Activated CD8-positive, alpha-beta T cell treated with anti-CD3 and anti-CD28 coated beads for 36 hours (primary cell): ENCODE measurements at places on chromosomes 13 and 19.

GRCh38 chr13:87078947-87079795, 592.0 kb upstream of the SLITRK5 start:
- H3K27me3 ChIP-seq, result no peaks in the 10 kb centered on the region
- H3K4me1 ChIP-seq, result no peaks in the 10 kb centered on the region
- no peaks in the 10 kb centered on the region for H3K36me3 ChIP-seq
- DNase-seq, result no peak
- no peak overlapping the region for H3K27ac ChIP-seq

DNA sequence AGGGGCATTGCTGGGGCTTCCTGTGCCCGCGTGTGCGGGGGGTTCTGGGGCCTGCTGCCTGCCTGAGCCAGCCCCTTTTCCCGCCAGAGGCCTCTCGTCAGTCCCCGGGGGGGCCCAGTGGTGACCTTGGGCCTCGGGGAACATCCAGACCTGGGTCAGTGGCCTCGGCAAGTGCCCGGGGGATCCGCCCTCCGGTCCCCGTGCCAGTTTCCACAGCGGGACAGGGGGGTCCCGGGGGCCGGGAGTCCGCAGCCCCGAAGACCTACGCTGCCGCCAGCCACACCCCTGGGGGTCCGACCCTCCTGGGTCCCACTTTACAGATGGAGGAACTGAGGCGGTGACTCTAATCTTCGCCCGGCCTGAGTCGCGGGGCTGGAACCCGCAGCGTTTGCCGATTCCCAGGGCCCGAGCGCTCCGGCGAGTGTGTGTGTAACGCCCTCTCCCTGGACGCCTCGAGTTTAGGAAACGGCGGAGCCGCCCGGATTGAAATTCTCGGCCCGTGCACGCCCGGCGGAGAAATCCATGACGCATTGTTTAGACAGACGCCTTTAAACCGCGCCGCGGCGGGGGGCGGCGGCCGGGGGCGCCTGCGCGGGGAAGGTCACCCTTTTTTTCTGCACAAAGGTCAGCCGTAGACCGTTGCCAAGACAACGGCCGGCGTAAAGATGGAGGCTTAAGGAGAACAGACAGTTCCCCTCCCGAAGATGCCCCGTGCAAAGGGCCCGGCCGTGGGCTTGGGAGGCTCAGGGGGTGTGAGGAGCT, 39.3 kb downstream of the EFNA2 start:
- no peaks in the 10 kb centered on the region for H3K4me1 ChIP-seq
- peak; percentile 75 for DNase-seq
- H3K27ac ChIP-seq, result no peak overlapping the region
- H3K36me3 ChIP-seq, result no peaks in the 10 kb centered on the region
- peaks cover 26% of the 10 kb centered on the region for H3K27me3 ChIP-seq

GRCh38 chr13:113623491-113624234, 34.3 kb downstream of the ATP4B start:
- H3K36me3 ChIP-seq, result peaks cover 38% of the 10 kb centered on the region
- H3K4me1 ChIP-seq, result no peaks in the 10 kb centered on the region
- H3K27me3 ChIP-seq, result no peaks in the 10 kb centered on the region
- DNase-seq, result no peak
- H3K4me3 ChIP-seq, result no peak overlapping the region

DNA sequence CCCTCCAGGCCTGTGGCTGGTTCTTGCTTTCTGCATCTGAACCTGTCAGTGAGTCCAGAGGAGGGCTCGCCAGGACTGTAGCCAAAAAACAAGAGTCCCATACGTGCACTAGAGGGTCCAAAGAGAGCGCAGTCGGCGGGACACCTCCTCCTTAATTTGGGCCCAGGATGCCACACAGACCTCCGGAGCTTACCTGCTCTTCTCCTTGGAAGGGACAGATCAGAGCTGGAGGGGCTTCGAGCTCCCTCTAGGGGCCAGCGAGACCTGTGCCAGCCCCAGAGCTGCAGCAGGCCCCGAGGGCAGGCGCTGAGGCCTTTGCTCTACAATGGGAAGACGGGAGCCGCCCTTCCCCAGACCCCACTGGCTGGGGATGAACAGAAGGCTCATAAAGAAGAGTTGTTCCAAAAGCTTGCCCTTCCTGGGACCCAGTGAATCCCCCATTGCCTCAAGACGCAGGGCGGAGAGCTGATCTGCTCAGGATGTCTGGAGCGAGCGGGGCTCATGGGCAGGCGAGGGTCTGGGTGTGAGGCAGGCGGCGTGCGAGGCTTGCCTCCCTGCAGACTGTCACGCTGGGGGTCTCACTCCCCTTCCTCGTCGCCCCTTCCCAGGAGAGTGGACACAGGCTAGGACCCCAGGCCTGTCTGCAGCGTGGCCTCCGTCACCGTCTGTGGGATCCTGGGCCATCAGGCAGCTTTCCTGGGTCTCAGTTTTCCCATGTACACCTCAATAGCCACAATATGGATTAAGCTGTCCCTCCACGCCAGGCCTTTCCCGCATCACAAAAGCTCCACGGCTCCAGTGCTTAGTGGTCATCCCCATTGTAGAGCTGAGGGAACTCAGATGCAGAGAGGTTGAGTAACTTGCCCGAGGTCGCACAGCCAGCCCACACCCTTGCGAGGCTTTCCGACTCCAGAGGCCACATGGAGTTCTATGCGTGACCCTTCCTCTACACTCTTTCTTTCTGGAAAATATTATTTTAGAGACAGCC, 46.9 kb upstream of the VSTM2B start:
- no peaks in the 10 kb centered on the region for H3K4me1 ChIP-seq
- H3K4me3 ChIP-seq, result no peak overlapping the region
- no peaks in the 10 kb centered on the region for H3K36me3 ChIP-seq
- H3K27ac ChIP-seq, result no peak overlapping the region
- peak; percentile 40 for DNase-seq
